Thoracic aorta endothelial cell (primary cell): ENCODE measurements at places on chromosomes 3 and 15. TPM values are rescaled to one million over a fixed set of nuclear protein-coding genes. Genes with fewer than 3 reads are reported as not detected.

CYP11A1 gene
- total RNA-seq, result not detected in 2 replicates

GPR156 gene
- 0.27 and 0.36 TPM in 2 replicates for total RNA-seq

MESP1 gene
- 0.36 and 0.66 TPM in 2 replicates for total RNA-seq

MYZAP gene
- total RNA-seq, result 4.1 and 11.6 TPM in 2 replicates

SHF gene
- total RNA-seq, result 2.1 and 2.6 TPM in 2 replicates

SERINC4 gene
- total RNA-seq, result not detected in 2 replicates

CCR2 gene
- not detected in 2 replicates for total RNA-seq

GALNT15 gene
- 4.3 and 5.7 TPM in 2 replicates for total RNA-seq

KLF13 gene
- total RNA-seq, result 36.4 and 44.8 TPM in 2 replicates
